Pulmonary artery endothelial cell (primary cell): ENCODE measurements at places on chromosomes 4 and X. TPM values are rescaled to one million over a fixed set of nuclear protein-coding genes. Genes with fewer than 3 reads are reported as not detected.

The TEX11 gene
- not detected in 2 replicates for total RNA-seq

The ARL9 gene
- total RNA-seq, result 0.07 TPM in 2 replicates

The AREG gene
- total RNA-seq, result 0.20 and 0.32 TPM in 2 replicates

The PCDH18 gene
- 0.07 and 0.21 TPM in 2 replicates for total RNA-seq

The PNMA6F gene
- total RNA-seq, result not detected in 2 replicates

The SPANXN4 gene
- total RNA-seq, result not detected in 2 replicates

The PPA2 gene
- total RNA-seq, result 69.0 and 79.9 TPM in 2 replicates

The MAPK10 gene
- 0.04 and 0.20 TPM in 2 replicates for total RNA-seq

The GAGE12F gene
- not detected in 2 replicates for total RNA-seq

The SERPINA7 gene
- total RNA-seq, result not detected in 2 replicates

The SPRY1 gene
- 20.5 and 33.1 TPM in 2 replicates for total RNA-seq

The CACNA1F gene
- not detected in 2 replicates for total RNA-seq

The STAP1 gene
- not detected in 2 replicates for total RNA-seq

The RASSF6 gene
- not detected in 2 replicates for total RNA-seq

The LRAT gene
- not detected in 2 replicates for total RNA-seq

The UGT2B28 gene
- total RNA-seq, result not detected in 2 replicates

The PCGF3 gene
- total RNA-seq, result 65.7 and 83.6 TPM in 2 replicates

The ARSJ gene
- total RNA-seq, result 77.4 and 93.5 TPM in 2 replicates

The GAB3 gene
- 3.8 and 6.0 TPM in 2 replicates for total RNA-seq

The UNC5C gene
- 0.18 and 0.20 TPM in 2 replicates for total RNA-seq

The SLC34A2 gene
- not detected in 2 replicates for total RNA-seq

The EDNRA gene
- 0.07 TPM in 2 replicates for total RNA-seq

The TLR6 gene
- total RNA-seq, result 1.2 and 1.5 TPM in 2 replicates

The ASB12 gene
- not detected in 2 replicates for total RNA-seq

The CASP3 gene
- total RNA-seq, result 84.5 and 84.8 TPM in 2 replicates

The MAMLD1 gene
- 0.67 and 0.79 TPM in 2 replicates for total RNA-seq

The CT45A3 gene
- not detected in 2 replicates for total RNA-seq

The ADGRG2 gene
- 0.04 TPM in 1 of 2 replicates, not detected in the other for total RNA-seq

The CLNK gene
- not detected in 2 replicates for total RNA-seq

The TRIM75 gene
- not detected in 2 replicates for total RNA-seq

The POU4F2 gene
- total RNA-seq, result not detected in 2 replicates

The BST1 gene
- 19.2 and 23.8 TPM in 2 replicates for total RNA-seq

The SPATA18 gene
- 7.5 and 14.1 TPM in 2 replicates for total RNA-seq

The DIPK2B gene
- 3.6 and 3.7 TPM in 2 replicates for total RNA-seq

The SLITRK2 gene
- total RNA-seq, result not detected in 2 replicates

The GLRA3 gene
- not detected in 2 replicates for total RNA-seq

The CENPVL1 gene
- total RNA-seq, result not detected in 2 replicates

The XPNPEP2 gene
- not detected in 2 replicates for total RNA-seq

The KLHL13 gene
- total RNA-seq, result 14.3 and 15.5 TPM in 2 replicates

The ARAP2 gene
- 0.14 and 0.33 TPM in 2 replicates for total RNA-seq

The SSX4 gene
- total RNA-seq, result not detected in 2 replicates

The FANCB gene
- total RNA-seq, result 5.1 and 9.5 TPM in 2 replicates

The FREM3 gene
- total RNA-seq, result under 0.01 and 0.18 TPM in 2 replicates

The PLXNB3 gene
- total RNA-seq, result 3.9 and 5.5 TPM in 2 replicates

The CLCN4 gene
- 12.9 and 13.3 TPM in 2 replicates for total RNA-seq

The SLC7A11 gene
- total RNA-seq, result 91.2 and 113 TPM in 2 replicates

The GPRASP2 gene
- 17.6 and 27.4 TPM in 2 replicates for total RNA-seq

The C4orf36 gene
- 0.40 and 0.88 TPM in 2 replicates for total RNA-seq
